ENCODE measurements at places on chromosomes 11 and 22.

DNA sequence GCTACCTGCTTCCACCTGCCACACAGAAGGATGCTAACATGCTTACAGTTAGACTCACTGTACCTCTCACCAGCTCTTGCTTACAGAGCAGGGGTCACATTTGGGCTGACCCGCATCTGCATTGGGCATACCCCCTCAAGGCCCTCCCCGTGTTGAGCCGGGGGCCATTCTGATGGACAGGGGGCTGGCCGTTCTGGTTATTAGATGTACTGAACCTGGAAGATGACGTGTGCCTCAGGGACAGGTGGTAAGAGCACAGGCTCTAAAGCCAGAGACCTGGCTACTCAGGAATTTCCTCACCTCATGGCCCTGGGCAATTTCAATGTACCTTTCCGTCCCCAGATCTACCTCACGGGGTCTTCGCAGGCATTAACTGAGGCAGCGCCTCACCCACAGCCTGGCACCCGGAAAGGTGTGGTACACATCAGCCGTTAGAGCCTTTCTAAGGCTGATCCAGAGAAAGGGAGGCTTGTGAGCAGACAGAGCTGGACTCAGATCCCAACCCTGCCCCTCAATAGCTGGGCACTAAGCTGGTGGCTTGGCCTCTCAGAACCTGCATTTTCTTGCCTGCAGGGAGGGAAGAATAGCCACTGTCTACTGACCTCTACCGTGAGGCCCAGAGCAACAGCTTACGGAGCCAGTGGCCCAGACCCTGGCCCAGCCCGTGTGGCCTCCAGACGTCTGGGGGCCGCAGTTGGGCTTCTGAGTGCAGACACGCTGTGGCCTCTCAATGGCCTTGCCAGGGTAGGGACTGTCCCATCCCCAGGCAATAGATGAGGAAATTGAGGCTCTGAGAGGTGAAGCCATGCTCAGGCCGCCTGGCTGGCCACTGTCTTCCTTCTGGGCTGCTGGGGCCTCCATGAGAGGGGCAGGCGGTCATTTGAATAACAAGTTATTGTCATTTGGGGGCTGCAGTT is 100.6 kb downstream of the MORC2 start:
- no peak for DNase-seq

GRCh38 chr22:28047740-28048139 is 128.7 kb upstream of the PITPNB start:
- no peak for DNase-seq

GRCh38 chr11:64306876-64307622 is 1.7 kb downstream of the ESRRA start:
- DNase-seq: peak; percentile 61

GRCh38 chr11:90493379-90493778 is 270.5 kb upstream of the CHORDC1 start:
- no peak for DNase-seq

- DNase-seq: peak; percentile 27
These were observed 978 bp downstream of the C11orf87 start for GRCh38 chr11:109422870-109423465.

DNA sequence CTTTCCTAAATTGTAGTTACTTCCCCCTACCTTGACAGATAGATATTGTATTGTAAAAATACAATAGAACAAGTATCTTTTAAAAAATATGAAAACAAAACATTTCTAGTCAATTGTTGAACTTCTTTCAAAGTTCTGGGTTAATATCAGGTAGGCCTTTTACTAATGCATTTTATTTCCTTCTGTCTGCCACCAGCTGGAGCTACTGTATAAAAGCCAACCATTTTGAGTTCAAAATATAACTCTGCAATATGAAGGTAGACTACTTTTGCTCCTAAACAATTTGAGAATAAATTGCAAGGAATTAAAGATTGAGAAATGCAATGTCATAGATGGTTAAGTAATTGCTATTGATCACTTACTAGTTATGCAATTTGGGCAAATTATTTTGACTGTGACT is 22.1 kb upstream of the LIN7C start:
- no peak for DNase-seq

- no peak for DNase-seq
These were observed 6.4 kb upstream of the KRTAP5-10 start for GRCh38 chr11:71558996-71559395.

GRCh38 chr22:23179381-23180299 is 669 bp upstream of the BCR start:
- DNase-seq: no peak

GRCh38 chr11:112548641-112549040 is 288.0 kb upstream of the PLET1 start:
- no peak for DNase-seq

- no peak for DNase-seq
These were observed 17.9 kb upstream of the ZC3H12C start for GRCh38 chr11:110075105-110075846.

DNA sequence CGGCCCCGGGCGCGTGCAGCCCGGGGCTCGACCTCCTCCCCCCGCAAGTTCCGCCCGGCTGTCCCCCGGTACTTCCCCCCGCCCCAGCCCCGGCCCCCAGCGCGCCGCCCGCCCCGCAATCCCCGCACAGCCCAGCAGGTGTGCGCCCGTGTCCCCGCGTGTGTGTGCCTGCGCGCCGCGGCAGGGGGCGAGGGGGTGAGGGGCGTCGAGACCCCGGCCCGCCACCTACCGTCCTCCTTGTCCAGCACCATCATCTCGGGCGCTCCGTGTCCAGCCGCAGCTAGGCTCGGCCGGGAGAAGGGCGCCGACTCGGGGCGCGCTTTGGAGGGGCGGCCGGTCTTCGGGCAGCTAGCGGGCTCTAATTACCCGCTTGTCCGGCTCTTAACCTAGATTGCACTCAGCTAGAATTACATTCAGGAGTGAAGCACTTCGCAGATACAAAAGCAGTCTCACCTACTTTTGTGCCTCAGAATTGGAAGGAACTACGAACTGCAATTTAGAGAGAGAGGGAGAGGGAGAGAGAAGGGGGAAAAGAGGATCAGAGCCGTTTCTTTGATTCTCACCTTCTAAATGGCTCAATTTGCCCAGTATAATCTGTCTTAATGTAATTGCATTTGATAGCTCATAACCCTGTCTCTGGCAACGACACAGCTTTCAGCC is 439 bp downstream of the LMO1 start:
- DNase-seq: no peak

- no peak for DNase-seq
These were observed 17.1 kb downstream of the WNT7B start for GRCh38 chr22:45959719-45960476.

- DNase-seq: no peak
These were observed 1250.0 kb downstream of the BRD1 start for GRCh38 chr22:48577691-48578090.

GRCh38 chr22:43993072-43993760 is 30.9 kb upstream of the PARVB start:
- DNase-seq: peak; percentile 39

- DNase-seq: no peak
These were observed 12.5 kb downstream of the CHID1 start for GRCh38 chr11:898143-898511.

DNA sequence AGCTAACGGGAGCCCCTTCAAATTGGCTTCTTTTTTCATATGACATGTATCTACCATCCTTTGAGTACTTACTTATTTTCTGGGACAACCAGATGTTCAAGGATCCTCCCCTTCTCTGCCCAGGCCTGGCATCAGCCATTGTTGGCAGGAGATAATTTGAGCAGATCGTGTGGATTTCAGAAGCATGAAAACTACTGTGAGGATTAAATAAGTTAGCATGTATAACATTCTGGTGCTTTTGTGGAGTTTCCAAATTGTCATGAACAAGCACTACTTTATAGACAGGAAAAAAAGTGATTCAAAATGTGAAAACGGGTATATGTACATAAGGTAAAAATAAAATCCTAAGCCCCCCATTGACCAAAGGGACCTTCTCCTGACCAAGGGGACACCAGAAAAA is 2.1 kb upstream of the NADSYN1 start:
- DNase-seq: no peak

DNA sequence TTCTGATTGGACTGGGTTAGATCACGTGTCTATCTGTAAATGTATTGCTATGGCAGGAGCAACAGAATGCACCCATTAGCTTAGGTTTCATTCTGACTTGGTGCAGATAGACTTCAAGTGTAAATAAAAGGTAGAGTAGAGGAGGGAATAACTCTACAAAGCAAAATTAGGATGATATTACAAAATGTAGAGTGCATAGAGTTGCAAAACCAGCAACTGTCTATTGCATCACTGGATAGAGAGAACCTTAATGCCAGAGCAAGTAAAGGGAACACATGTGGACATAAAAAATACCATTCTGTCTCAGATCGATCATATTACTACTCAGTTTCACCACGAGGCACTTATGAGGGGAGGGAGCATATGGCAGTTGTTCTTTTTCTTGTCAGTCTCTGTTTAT is 22.0 kb upstream of the CAT start:
- DNase-seq: peak; percentile 54

DNA sequence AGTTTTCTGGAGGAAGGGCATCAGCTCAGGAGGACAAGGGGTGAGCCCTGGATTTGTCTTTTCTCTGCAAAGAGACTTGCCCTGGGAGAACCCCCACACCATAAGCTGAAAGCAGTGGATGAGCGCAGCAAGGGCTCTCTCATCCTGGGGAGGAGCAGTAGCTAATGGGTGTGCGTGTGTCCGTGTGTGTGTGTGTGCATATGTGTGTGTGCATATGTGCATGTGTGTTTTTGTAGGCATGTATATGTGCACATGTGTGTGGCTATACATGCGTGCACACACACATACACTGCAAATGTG is 45.3 kb downstream of the SMIM38 start:
- DNase-seq: no peak

DNA sequence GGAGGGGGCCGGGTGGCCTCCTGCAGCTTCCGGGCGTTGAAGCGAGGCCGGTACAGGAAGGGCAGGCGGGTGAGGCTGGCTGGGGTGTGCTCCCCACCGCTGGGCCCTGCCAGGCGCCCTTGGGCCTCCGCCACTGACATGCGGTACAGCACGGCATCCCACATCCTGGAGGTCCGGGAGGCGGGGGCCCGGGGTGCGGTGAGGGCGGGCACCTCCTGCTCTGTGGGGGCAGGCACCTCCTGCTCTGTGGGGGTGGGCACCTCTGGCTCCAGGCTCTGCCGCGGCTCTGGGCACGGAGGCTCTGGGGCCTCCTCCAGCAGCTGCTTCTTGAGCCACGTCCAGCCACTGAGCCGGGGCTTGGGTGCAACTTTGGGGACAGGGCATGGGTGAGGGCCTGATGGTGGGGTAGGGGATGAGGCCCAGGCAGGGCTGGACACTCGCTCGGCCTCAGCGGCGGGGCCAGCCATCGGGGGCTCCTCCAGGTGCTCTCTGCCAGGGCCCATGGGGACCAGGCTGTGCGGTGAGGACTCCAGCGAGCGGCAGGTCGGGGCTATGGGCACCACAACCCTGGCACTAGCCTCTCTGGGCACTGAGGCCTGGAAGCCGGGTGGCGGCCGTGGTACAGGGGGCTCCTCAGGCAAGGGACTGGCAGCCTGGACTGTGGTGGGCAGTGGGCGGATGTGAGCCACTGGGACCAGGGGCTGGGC is 2.3 kb downstream of the PRR33 start:
- peak; percentile 27 for DNase-seq

- DNase-seq: peak; percentile 18
These were observed 52.6 kb downstream of the CLTCL1 start for GRCh38 chr22:19238900-19239299.

- DNase-seq: no peak
These were observed 358 bp downstream of the OR52H1 start for GRCh38 chr11:5547982-5548381.

DNA sequence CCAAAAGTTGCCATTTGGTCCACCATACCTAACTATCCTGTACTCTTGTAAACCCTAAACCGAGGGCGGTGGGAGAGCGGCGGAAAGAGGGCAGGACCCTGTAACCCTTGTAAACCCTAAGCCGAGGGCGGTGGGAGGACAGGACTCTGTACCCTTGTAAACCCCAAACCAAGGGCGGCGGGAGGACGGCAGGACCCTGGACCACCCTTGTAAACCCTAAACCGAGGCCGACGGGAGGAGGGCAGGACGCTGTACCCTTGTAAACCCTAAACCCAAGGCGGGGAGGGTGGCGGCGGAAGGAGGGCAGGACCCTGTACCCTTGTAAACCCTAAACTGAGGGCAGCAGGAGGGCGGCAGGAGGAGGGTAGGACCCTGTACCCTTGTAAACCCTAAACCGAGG is 12.5 kb upstream of the OR52I2 start:
- no peak for DNase-seq

DNA sequence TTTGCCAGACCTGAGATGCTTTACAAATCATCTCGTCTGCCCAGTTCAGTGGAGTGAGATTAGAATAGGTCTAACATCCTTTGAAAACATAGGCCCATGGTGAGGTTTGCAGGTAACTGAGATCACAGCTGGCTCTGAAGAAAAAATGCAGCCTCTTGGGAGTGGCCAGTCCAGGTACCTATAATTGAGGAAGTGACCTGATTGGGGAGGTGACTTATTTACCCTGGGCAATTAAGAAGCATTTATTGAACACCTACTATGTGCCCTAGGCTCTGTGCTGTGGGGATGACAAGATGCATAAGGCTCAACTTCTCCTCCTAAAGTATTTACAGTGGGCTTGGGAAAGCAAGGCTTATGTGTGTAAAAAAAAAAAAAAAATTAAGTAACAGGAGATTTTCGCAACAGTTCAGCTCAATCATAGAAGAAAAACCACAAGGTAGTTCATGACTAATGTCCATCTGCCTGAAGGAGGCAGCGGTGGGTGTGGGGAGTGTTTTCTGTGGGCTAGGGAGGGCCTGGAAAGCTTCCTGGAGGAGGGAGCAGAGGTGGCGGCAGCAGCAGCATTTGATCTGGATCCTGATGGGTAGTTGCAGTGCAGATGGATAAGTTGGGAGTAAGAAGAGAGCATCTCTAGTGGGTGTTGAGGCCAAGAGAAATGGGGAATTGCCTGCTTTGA is 16.1 kb downstream of the MICAL2 start:
- peak; percentile 97 for DNase-seq

DNA sequence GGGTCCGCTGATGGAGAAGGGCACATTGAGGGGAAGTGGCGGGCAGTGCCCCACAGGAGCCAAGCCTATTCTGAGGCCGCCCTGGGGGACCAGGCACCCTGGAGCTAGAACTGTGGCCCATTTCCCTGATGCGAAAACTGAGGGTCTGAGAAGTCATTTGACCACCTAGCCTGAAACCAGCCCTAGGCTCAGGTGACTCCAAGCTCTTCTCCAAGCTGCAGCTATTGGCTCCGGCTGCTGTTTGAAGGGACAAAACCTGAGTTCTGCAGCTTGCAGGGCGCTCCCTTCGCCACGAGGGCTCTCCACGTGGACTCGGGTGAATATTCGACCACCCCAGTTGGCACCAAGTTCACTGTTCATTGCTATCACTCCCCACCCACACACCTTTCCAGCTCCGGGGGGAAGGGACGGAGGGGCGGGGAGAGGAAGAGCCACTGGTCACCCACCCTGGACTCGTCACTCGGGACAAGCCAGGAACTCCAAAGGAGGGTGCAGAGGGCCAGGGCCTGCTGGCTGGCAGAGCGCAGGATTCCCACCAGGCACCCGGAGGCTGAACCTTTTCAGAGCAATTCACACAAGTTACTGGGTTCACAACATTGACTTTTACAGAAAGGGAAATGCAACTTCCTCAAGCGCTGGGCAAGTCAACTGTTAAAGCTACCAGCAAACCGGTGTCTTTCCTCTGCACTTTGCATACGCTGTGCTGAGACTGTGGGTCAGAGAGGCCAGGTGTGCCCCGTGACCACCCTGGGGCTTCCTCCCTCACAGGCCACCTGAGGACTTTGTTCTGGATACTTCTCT is 1.1 kb upstream of the RAC2 start:
- DNase-seq: no peak
